ENCODE measurements at places on chromosomes 3 and 15.

- no peak for DNase-seq
Measured at GRCh38 chr3:39226106-39226741, 33.8 kb upstream of the XIRP1 start.

DNA sequence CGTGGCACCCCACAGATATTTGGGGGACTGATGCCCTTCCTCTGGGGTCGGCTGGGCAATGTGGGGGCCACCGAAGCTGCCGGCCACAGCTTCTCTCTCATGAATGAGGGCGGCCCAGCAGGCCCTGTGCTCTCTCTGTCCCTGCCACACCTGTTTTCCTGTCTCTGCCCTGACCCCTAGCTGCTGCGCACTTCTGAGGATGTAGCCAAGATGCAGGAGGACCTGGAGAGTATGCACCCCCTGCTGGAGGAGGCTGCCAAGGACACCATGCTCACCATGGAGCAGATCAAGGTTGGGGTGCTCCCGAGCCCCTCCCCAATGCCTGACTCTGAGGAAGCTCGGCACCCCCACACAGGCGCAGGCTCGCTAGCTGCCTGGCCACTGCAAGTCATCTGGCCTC, 59.7 kb downstream of the SEMA3G start:
- DNase-seq = no peak

- DNase-seq = no peak
Measured at GRCh38 chr3:42192334-42193200, 73.4 kb downstream of the CCK start.

DNA sequence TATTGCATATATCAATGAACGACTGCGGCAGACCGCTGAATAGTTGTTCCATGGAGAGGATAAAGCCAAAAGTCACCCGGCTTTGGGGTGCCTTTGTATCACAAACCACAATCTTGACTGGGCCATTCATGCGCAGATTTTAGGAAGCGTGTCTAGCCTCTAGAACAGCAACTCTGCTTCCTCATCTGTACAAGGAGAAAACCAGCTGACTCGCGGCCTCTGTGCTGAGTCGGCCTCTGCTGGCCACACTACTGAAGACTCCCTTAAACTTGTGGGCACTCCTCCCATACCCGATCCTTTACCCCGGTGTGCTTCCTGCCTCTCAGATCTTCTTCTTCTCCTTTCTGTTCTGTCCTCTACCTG, 872 bp downstream of the DLEC1 start:
- no peak for DNase-seq

- DNase-seq = no peak
Measured at GRCh38 chr15:60344461-60344860, 53.3 kb downstream of the ANXA2 start.

DNA sequence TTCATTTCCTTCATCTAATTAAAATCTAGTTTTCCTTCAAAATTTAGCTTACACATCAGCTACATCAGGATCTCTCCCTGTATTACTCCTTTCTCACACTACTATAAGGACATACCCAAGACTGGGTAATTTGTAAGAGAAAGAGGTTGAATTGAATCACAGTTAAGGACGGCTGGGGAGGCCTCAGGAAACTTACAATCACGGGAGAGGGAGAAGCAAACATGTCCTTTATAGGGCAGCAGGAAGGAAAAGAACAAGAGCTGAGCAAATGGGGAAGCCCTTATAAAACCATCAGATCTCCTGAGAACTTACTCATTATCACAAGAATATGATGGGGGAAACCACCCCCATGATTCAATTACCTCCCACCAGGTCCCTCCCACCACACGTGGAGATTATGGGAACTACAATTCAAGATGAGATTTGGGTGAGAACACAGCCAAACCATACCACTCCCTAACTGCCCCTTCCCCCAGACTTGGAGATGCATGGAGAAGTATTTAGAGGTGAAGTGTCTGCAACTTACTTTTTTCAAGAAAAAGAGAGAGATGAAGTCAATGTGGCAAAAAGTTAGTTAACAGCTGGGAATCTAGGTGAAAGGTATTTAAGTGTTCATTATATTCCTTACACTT, 21.3 kb downstream of the PRTG start:
- DNase-seq = no peak

DNA sequence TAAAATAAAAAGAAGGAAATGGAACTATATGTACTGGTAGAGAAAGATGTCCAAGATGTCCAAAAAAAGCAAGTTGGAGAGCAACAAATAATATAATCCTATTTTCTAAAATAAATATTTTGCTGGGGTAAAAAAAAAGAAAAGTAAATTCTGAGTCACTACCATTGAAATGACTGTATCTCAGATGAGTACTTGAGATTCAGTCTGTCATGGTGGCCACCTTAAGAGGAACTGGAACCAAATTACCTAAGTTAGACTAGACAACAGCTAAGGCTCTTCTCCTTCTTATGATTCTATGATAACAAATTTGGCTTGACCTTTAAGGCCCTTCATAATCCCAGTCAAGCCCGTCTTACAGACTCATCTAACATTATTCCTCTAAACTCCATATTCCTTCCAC, 270.6 kb upstream of the HES1 start:
- no peak for DNase-seq

DNA sequence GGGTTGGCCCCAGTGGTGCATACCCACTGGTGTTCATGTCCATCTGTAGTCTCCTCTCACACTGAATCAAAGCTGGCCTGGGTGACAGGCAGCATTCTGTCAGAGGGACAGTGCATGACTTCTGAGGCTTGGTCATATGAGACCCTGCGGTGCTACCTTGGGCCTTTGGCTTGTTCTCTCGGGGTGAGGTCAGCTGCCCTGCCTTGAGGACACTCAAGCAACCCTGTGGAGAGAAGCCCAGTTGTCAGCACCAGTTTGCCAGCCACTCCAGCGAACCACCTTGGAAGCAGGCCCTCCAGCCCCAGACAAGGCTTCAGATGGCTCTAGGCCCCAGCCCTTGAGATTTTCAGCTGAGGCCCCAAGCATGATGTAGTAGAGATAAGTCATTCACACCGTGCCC, 16.9 kb upstream of the RAB7A start:
- DNase-seq = no peak

GRCh38 chr15:47577461-47577860, 139.8 kb upstream of the SEMA6D start:
- no peak for DNase-seq

DNA sequence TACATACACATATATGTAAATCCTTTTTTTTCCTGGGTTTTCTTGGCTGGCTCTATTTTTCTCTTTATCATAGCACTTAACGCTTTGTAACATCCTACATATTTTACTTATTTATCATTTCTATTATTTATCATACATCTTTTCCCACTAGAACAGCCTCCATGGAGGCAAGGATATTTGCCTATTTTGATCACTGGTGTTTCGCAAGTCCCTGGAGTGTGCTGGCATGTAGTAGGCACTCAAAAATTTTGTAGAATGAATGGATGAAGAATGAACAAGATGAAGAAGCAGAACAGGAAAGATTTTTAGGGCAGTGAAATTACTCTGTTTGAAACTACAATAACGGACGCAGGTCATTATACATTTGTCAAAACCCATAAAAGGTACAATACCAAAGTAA, 83.0 kb upstream of the PTX3 start:
- DNase-seq = no peak

GRCh38 chr3:35832140-35832571, 192.8 kb downstream of the ARPP21 start:
- DNase-seq = no peak

DNA sequence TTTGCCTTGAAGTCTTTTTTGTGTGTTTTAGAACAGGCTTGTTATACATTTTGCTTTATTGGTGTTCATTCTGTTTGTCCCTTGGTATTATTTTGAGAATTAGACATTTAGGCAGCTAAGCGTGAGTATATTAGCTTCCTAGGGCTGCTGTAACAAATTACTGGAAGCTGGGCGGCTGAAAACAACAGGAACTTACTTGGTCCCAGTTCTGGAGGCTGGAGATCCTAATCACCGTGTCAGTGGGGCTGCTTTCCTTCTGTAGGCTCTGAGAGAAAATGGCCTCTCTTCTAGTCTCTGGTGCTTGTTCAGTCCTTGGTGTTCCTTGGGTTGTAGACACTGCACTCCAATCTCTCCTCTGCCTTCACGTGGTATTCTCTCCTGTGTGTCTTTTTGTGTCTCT, 142.3 kb downstream of the KLHL25 start:
- no peak for DNase-seq

GRCh38 chr3:186536883-186537844, 7.0 kb downstream of the CRYGS start:
- no peak for DNase-seq

DNA sequence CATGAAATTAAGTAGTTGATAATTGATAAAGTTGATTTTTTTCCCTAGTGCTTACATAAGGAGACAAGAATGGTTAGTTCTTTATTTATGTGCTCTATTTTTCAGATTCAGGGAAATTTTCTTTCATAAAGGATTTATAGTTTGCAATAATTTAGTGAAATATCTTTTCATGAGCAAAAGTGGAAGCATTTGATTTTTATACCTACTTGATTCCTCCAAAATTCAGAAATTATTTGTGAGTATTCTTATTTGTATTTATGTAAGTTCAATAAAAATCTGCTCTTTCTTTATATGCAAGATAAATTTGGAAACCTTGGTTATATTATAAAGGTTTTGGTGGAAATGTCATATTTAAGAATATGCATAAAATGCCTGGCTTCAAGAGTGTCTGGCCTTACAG, 14.7 kb upstream of the SLCO2A1 start:
- no peak for DNase-seq

- DNase-seq = no peak
Measured at GRCh38 chr3:186782542-186783057, 777 bp upstream of the EIF4A2 start.

- DNase-seq = no peak
Measured at GRCh38 chr15:83720468-83720867, 66.5 kb downstream of the ADAMTSL3 start.

DNA sequence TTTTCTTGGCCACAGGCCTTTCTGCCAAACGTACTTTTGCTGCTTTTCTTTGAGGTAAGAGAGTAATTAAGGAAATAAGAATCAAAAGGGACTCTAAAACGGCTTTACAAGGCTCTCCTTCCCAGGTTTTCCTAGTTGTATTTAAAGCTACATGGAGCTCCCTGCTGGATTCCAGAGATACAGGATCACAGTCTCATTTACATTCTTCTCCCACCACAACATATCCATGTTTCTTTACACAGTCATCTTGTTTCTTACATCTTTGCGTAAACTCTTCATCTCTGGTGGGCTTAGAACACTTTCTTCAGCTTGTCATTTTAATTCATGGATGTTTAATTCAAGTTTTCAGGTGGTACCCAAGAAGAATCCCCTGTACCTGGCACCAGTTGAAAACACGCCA, 117.6 kb upstream of the BFSP2 start:
- no peak for DNase-seq

Data from NCI-H748 treated with DMSO at 0.1 percent for 48 hours (cell line).